CD8-positive, alpha-beta memory T cell (primary cell): ENCODE measurements at places on chromosomes 12 and 14. TPM values are rescaled to one million over a fixed set of nuclear protein-coding genes. Genes with fewer than 3 reads are reported as not detected.

DNA sequence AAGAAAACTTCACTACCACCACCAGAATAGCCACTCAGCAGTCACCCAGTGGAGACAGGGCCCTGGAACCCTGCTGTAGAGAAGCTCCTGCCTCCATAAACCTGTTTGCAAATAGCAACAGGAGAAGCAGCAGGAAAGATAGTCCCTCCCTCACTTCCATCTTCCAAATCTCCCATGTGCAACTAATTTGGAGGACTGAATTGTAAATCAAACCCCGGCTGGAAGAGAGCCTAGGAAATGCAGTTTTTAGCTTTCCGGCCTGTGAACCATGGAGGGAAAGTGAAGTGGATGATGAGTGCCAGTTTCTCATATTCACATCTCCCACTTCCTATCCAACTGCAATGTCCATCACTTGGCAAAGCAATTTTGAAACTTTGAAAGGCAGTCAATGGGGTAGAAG is 167.2 kb upstream of the FRMD6 start:
- no peaks in the 10 kb centered on the region for H3K27me3 ChIP-seq
- no peak for DNase-seq
- no peaks in the 10 kb centered on the region for H3K4me1 ChIP-seq
- no peak overlapping the region for H3K4me3 ChIP-seq
- H3K36me3 ChIP-seq, result no peaks in the 10 kb centered on the region

DNA sequence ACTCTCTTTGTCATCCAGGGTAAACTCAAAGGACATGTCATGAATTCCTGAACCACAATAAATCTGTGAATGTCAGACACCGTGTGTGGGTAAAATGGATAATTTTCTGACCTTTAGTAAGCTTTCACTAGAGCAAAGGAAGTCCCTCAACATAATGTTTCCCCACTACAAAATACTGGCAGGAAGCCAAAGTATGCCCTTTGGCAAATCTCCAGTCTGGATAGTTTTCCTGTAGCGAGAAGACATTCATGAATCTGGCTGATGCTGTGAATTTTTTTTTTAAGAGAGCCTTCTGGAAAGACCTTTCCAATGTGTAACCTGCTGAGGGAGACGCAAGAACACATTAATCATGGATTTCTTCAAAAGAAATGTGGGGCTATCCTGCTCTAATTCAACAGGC is 389.6 kb upstream of the DDHD1 start:
- no peak overlapping the region for H3K4me3 ChIP-seq
- H3K27me3 ChIP-seq, result no peaks in the 10 kb centered on the region
- no peaks in the 10 kb centered on the region for H3K4me1 ChIP-seq
- no peak overlapping the region for H3K27ac ChIP-seq

DNA sequence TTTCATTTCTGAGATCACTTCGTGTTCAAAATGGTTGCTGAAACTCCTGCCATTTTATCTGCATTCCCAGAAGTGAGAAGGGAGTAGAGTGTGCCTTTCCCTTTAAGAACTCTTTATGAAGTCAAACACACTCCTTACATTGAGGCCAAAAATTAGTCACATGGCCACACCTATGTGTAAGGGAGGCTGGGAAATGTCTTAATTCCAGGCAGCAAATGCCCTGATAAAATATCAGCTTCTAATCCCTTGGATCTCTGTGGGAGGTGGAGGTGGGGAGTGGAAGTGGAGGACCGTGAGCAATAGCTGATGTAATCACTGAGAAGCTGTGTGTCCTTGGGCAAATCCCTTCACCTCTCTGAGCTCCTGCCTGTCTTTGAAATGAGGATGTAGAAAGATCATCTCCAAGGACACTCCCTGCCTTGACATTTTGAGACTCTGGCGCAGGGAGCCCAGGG is 22.7 kb upstream of the ANKRD9 start:
- no peak for DNase-seq
- no peaks in the 10 kb centered on the region for H3K36me3 ChIP-seq
- no peak overlapping the region for H3K4me3 ChIP-seq
- H3K27me3 ChIP-seq, result no peaks in the 10 kb centered on the region
- no peaks in the 10 kb centered on the region for H3K4me1 ChIP-seq

DNA sequence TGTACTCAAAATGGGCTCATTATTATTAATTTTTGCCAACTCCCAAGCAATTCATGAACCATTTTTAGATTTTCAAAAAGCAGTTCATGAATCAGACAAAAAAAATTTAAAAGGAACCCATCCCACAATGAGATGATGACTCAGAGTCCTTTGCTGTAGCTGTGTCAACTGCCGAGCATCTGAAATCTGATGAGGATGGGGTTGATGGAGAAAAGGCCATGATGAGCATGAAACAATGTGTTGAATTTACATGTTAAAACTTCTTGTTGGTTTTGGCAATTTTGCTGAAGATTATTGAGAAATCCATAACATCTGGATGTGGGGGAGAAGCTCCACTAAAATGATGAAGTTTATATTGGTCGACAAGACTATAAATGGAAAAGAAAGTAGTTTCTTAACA is 378.0 kb downstream of the FOXG1 start:
- no peaks in the 10 kb centered on the region for H3K4me1 ChIP-seq
- H3K27me3 ChIP-seq, result no peaks in the 10 kb centered on the region
- H3K4me3 ChIP-seq, result no peak overlapping the region
- no peak overlapping the region for H3K27ac ChIP-seq

GRCh38 chr12:12749433-12749832 is 32.3 kb downstream of the CDKN1B start:
- no peak for DNase-seq
- H3K4me1 ChIP-seq, result no peaks in the 10 kb centered on the region
- no peak overlapping the region for H3K4me3 ChIP-seq

The KRT3 gene
- not detected for total RNA-seq

The CLEC1B gene
- not detected for total RNA-seq

The ABCD2 gene
- total RNA-seq, result 5.0 TPM

The SIX1 gene
- not detected for total RNA-seq

The TBC1D30 gene
- 1.7 TPM for total RNA-seq

The TSPAN11 gene
- not detected for total RNA-seq
